ENCODE measurements at places on chromosomes 6 and 20. TPM values are rescaled to one million over a fixed set of nuclear protein-coding genes. Genes with fewer than 3 reads are reported as not detected.

AIF1 gene
- total RNA-seq, result 16.3 TPM

EFCAB8 gene
- 0.08 TPM for total RNA-seq

GRCh38 chr20:2285613-2286012, 10.2 kb upstream of the TGM3 start:
- DNase-seq, result no peak

DNA sequence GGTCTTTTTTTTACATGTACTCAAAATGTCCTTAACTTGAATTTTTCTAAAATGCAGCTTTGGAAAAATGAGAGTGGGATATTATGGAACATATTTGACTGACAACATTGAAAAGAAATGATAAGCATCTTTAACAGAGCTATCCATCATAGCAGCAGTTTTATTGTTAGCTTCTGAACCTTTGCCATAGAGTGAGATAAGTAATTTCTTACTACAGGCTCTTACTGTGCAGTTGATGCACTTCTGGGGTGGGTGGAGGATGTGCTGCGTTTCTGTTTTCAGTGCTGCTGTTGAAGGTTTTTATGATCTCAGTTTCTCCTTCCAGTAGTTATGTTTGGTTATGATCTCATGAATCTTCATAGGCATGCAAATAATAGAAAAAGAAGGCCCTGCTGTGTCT, 267.0 kb downstream of the TMEM242 start:
- DNase-seq, result no peak

DNA sequence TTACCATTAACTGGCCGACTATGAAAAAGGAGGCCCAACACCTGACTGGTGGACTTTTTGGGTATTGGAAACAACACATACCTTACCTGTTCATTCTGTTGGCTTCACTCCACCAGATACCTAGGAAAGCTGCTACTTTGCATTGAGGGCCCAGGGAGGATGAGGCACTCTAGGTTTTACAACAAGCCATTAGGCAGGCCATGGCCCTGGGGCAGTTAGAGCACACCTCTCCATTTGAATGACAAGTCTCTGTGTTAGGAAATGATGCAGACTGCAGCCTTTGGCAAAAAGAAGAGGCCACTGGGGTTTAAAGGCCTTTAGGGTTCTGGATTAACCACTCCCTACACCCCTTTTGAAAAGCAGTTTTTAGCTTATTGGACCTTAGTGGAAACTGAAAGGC, 144.3 kb downstream of the OR2B2 start:
- no peak for DNase-seq

- DNase-seq, result no peak
Measured at GRCh38 chr6:55058682-55059081, 115.6 kb upstream of the HCRTR2 start.

CRISP3 gene
- 23.0 TPM for total RNA-seq

DNA sequence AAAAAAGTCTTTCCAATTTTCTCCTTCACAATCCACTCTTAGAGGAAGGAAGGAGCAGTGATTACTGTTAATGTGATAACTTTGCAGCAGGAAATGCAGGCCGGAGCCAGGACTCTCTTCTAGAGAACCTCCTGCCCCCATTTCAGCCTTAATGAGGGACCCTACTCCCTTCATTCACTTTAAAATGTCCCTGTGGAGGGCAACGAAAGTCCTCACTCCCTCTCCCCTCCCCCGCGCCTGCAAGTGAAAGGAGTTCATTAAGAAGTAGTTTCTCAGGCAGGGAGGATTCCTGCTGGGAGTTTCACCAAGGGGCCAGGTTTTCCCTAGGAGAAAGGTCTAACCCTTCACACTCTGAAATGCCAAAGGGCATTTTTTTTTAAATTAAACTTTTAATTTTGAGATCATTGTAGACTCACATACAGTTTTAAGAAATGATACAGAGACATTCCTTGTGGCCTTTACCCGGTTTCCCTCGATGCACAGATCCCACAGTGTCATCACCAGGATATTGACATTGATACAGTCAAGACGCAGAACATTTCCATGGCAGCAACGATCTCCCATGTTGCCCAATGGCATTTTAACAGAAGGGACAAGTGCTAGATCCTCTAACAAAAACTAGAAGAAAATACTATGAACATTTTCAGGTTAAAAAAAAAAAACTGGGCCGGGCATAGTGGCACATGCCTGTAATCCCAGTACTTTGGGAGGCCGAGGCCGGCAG, 6.8 kb upstream of the COMMD7 start:
- no peak for DNase-seq

EBF4 gene
- total RNA-seq, result 67.7 TPM

All from ovary (tissue), 10 donors.